Mesenchymal stem cell (in vitro differentiated cells and primary cell): ENCODE measurements at places on chromosomes 5 and 9.

- no peaks in the 10 kb centered on the region for H3K36me3 ChIP-seq
- H3K4me3 ChIP-seq, result no peak overlapping the region
- no peaks in the 10 kb centered on the region for H3K4me1 ChIP-seq
- no peak overlapping the region for H3K27ac ChIP-seq
Observed at GRCh38 chr9:82091100-82091499, 102.5 kb downstream of the SPATA31D1 start.

GRCh38 chr9:20551835-20552234 lies 70.5 kb downstream of the MLLT3 start:
- H3K27ac ChIP-seq, result peak overlapping the region; percentile 98
- no peaks in the 10 kb centered on the region for H3K36me3 ChIP-seq
- no peak for DNase-seq
- H3K4me3 ChIP-seq, result no peak overlapping the region

- H3K4me3 ChIP-seq, result peak within 1 kb of the TSS; percentile 86
- peaks cover 7% of the 10 kb centered on the region for H3K36me3 ChIP-seq
- H3K27ac ChIP-seq, result peak within 1 kb of the TSS; percentile 46
- no peaks in the 10 kb centered on the region for H3K27me3 ChIP-seq
- peak; percentile 65 for DNase-seq
Observed at GRCh38 chr5:52989025-52989780, at the start of gene ITGA2. Gene ITGA2, plus strand, starts transcription at chr5:52989352. Its CDS starts 117 bp downstream, at chr5:52989469.

- no peak for DNase-seq
- H3K36me3 ChIP-seq, result no peaks in the 10 kb centered on the region
- H3K4me3 ChIP-seq, result no peak overlapping the region
- no peak overlapping the region for H3K27ac ChIP-seq
- H3K4me1 ChIP-seq, result peaks cover 2% of the 10 kb centered on the region
- no peaks in the 10 kb centered on the region for H3K27me3 ChIP-seq
Observed at GRCh38 chr5:91271999-91272398, 111.1 kb downstream of the ARRDC3 start.
